ENCODE measurements at places on chromosomes 13 and 19.

GRCh38 chr19:29491491-29491890, 34.3 kb upstream of the VSTM2B start:
- no peak for DNase-seq

DNA sequence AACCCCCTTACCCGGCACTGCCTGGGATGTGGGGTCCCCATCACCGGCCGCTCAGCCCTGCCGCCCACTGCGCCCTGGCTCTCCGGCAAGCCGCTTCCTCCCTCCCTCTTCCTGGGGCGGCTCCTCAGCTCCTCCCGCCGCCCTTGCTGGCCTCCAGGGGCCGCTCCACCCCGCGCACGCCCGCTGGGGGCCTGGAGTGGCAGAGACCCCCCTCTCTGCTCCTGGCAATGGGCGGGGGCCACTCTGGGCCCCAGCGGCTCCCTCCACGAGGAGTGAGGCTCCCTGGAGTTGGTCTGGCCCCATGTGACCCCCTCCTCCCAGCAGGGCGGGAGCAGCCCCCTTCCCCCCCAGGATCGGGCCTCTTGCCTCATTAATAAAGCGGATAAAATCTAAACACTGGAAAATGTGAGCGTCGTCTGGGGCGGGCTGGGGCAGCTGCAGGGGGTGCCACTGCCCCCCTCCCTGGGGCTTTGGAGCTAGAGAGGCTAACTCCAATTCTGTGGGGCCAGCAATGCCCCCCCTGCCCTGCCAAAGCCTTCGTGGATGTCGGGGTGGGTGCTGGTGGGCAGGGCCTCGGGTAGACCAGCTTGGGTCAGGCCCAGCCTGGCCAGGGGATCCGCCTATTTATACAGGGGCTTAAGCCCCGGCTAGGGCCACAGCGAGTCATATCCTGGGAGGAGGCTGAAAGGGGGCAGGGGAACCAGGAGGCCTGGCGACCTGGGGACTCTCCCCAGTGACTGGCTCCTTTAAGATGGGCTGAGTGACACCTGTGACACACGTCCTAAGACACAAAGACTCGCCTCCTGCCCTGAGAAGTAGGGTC, at the start of gene PTGER1:
Gene PTGER1 (minus strand): TSS at position 104 of the 823 bp plus-strand sequence. CDS start 1,034 bp downstream, outside the sequence.
- DNase-seq, result no peak

- no peak for DNase-seq
Measured at GRCh38 chr13:38045278-38046048, 175.9 kb upstream of the TRPC4 start.

DNA sequence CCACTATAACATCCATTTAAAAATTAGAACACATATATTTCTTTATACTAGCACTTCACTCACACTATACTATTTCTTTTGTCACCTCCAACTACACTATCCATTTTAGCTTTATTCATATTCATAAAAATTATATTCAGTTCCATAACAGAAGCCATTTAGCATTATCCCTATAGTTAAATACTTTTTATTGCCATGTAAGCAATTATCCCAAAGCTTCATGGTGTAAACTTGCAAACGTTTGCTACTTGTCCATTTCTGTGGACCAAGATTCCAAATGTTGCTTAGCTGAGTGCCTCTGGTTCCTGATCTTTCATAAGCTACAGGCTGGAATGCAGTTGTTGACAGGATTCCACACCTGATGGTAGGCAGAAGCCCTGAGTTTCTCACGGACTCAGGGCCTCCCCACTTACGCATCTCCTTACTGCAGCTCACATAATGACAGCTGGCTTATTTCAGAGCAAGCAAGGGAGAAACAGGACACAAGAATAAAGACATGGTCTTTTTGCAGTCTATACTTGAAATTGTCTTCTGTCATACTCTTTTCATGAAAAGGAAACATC, 1584.8 kb downstream of the SLITRK5 start:
- DNase-seq, result no peak

DNA sequence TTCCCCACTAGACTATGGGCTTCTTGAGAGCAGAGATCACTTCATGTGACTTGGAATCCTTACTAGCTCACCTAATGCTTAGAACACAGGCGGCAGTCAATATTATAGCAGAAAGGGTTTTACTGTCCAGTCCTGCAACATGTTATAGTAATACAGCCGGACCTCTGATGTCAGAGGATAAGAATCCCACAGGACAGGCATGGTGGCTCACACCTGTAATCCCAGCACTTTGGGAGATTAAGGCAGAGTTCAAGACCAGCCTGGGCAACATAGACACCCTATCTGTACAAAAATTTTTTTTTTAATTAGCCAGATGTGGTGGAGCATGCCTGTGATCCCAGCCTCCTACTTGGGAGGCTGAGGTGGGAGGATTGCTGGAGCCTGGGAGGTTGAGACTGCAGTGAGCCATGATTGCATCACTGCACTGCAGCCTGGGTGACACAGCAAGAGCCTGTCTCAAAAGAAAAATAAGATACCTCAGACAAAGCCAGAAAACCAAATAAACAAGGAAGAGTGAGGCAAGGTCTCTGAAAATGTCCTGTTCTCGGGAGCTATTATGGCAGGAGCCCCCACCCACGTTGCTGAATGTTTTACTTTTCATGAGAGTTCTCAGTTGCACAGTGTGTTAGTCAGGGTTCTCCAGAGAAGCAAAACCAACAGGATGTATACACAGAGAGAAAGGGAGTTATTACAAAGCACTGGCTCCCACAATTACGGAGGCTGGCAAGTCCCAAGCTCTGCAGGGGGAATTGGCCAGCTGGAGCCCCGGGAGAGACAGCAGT, 100.8 kb downstream of the UBL3 start:
- DNase-seq, result no peak

DNA sequence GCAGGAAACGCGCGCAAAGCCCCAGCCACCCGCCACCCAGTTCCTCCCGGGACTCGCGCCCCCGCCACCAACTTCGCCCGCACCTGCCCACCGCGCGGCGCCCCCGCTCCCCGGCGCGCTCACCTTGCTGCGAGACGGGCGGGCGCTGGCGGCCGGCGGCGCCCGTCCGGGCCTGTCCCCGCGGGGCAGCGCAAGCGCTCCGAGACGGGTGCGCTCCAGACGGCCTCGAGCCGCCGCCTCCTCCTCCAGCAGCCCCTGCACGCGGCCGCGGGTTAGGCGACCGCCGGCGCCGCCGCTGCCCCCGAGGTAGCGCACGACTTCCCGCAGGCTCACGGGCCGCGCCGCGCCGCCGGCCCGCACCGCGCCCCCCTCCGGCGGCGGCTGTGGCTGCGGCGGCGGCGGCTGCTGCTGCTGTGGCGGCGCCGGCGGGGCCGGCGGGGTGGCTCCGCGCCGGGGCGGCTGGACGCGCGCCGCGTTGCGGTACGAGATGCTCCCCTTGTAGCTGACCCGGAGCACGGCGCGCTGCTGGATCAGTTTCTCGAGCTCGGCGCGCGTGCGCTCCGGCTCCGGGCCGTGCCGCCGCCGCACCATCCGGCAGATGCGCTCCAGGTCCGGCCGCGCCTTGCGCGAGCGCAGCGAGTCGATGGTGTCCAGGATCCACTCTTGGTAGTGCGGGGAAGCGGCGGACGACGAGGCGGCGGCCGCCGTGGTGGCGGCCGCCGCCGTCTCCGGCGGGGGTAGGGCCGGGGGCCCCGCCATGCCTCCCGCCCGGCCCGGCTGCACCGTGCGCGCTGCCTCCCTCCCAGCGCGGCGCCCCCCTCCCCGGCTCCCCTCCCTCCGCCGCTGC, 666 bp downstream of the SAMD1 start:
- no peak for DNase-seq

GRCh38 chr13:92761710-92762109, 464.9 kb upstream of the GPC6 start:
- DNase-seq, result no peak

DNA sequence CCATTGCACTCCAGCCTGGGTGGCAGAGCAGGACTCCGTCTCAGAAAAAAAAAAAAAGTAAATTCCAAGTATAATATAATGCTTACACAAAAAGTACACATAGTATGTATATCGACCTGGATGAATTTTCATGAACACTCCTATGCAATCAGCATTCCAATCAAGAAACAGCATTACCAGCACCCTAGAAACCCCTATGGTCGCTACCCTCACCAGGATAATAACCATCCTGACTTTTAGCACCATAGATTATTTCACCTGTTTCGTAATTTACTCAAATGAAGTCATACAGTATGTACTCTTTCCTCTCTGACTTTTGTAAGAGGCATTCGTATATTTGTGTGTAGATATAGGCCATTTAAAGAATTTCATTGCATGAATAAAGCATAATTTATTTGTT, 47.6 kb downstream of the PCDH8 start:
- no peak for DNase-seq

GRCh38 chr13:27834095-27834494, 41.8 kb downstream of the GSX1 start:
- no peak for DNase-seq

- DNase-seq, result no peak
Measured at GRCh38 chr19:6654347-6655310, 15.3 kb downstream of the TNFSF14 start.

DNA sequence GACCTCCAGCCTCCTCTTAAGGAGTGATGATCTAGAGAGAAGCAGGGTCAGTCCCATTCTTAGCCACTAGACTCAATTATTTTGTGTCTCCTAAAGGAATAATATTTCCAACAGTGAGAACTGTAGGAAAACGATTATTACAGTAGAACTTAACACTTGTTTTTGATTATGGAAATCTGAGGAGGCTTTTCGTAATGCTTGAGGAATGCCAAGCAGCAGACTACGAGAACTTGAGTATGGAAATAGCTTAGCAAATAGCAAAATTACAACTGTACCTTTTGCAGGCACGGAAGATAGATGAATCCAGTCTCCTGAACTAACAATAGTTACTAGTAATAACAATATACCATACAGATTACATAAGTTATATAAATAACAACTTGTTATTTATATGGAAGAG, 12.2 kb downstream of the BRD4 start:
- no peak for DNase-seq

DNA sequence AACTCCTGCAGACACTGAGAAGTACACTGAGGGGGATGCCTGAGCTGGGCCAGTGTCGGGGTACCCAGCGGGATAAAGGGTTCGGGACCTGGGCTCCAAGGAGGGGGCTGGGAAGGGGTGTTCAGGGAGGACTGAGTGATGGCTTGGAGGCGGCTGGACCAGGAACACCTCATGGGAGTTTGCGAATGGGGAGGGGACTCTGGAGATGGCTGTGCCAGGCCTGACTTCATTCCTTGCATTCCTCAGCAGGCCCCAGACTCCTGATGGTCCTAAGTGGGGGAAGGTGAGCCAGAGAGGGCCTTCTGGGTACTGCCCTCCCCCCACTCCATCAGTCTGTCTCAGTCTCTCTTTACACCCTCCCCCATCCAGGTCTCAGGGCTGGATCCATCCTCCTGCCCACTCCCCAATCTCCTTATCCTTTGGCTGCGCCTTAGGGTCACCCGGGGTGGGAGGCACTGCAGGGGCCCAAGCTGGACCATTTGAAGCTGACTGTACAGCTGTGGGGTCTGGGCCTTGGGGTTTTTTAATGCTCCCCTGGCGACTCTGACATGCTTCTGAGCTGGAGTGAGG, 13.8 kb downstream of the PAK4 start:
- DNase-seq, result no peak

- no peak for DNase-seq
Measured at GRCh38 chr13:79593641-79594275, 112.8 kb downstream of the NDFIP2 start.

DNA sequence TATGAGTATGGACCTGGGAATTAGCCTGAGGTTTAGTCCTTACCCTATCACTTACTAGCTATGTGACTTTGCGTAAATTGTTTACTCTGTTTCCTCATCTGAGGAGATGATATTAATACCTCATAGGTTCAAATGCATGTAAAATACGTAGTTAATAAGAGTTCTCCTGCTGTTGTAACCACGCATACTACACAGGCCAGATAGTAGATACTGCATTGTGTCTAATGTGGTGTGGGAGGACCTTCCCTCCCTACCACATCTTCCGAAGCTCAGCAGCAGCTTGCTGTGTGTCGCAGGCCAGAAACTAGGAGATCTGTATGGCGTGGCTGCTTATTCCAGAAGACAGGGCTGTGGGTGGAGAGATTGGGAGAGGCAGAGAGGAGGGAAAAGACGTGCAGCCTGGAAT, 23.0 kb downstream of the GTF2F2 start:
- DNase-seq, result no peak

DNA sequence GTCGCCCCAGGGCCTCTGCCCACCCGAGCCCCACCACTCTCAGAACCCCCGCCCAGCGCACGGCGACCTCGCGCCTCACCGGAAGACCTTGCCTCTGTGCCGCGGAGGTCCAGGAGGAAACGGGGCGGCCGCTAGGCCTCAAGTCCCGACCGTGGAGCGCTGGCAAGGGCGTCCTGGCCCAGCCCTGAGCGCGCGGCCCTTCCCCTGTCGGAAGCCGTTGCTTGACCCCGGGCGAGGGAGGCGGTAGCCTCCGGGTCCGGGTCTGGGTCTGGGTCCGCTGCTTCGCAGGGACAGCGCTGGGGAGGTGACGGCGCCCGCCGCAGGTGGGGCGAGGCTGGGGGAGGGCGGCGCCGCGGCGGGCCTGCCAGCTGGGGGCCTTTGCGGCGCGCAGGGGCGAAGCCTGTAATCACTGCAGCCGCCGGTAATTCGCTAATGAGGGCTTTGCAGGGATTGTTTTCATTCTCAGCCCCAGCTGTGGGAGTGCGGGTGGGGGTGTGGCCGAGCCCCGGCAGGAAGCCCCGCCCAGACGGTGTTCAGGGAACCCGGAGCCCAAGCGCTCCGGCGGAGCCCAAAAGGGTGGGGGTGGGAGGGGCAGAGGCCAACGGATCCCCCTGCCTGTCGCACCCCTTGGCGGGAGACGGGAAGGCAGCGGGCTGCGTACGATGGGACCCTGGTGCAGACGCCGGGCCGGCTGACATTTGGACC, 8.6 kb downstream of the C19orf25 start:
- no peak for DNase-seq

DNA sequence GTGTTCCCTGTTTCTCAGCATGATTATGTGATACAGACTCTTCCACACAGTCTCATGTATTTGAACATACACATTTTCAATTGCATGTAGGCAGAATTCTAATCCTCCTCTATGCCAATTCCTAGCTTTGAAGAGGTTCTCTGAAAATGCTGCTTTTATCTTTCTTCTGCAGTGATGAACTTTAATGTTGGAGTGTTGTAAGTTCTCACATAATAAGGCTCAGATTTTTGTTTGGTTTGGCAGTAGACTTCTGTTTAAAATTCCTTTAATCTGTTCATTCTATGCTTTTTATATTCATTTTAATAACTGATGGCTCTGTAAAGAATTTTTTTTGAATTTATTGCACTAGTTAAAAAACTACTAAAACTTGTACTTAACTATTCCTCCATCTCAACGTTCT, 225.8 kb downstream of the GGACT start:
- DNase-seq, result no peak

DNA sequence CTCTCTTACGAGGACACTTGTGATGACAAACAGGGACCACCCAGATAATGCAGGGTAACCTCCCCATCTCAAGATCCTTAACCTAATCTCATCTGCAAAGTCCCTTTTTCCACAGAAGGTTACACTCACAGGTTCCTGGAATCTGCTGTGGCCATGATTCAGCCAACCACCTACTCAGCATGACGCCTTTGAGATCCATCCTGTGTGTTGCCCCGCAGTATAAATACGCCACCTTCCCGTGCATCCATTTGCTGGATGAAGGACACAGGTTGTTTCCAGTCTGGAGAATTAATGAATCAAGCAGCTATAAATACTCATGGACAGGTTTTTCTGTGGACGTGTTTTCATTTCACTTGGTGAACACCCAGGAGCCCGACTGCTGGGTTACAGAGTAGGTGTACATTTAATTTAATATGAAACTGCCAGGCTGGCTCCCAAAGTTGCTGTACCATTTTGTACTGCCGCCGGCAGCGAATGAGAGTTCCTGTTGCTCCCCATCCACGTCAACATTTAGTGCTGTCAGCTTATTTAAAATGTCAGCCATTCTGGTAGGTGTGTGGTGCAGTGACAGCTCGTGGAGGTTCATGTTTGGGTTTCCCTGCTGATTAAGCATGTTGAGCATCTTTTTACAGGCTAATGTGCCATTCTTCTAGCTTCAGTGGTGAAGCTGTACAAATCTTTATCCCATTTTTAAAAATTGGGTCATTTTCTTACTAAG, 40.2 kb downstream of the ELL start:
- DNase-seq, result no peak
